A172 (cell line): ENCODE measurements at places on chromosomes 11 and 22. TPM values are rescaled to one million over a fixed set of nuclear protein-coding genes. Genes with fewer than 3 reads are reported as not detected.

Gene OR5B17
- not detected in 2 replicates for total RNA-seq

Gene EFCAB6
- total RNA-seq: 0.88 and 3.1 TPM in 2 replicates

Gene OR5B3
- total RNA-seq: not detected in 2 replicates

Gene GNAZ
- total RNA-seq: 8.5 and 8.8 TPM in 2 replicates

Gene FIBP
- total RNA-seq: 131 and 171 TPM in 2 replicates

Gene POU2AF3
- not detected in 2 replicates for total RNA-seq

DNA sequence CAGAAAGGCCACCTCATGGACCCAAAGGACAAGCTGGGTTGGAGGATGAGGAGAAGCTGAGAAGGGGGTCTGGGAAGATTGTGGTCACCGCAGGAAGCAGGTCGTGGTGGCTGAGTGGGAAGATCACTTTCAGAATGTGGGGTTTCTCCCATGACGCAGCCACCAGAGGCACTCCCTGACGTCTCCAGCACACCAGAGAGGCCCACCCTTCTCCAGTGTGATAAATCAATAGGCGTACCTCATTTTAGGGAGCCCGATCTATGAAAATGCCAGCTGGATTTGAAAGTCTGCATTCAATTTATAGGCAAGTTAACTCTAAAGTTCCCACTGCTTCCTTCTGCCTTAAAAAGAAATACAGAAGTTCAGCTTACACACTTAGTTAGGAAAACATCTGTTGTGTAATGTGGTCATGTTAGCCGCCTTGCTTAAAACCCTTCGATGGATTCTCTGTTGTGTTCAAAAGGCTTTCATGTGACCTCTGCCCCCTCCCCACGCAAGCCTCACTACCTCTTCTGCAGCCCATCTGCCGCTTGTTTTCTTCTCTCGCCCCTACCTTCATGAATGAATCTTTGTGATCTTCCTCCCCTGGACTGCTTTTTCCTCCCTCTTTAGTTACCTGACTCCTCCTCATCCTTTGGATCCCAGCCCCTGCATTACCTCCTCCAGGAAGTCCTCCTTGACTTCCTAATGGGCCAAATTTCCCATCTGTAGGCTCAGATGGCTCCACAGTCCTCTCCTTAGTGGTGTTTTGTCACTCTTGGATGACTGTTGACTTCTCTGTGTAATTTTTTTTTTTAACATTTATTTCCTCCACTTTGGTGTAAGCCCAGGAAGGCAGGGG lies 10.7 kb downstream of the TSPAN18 start:
- no peak for DNase-seq

DNA sequence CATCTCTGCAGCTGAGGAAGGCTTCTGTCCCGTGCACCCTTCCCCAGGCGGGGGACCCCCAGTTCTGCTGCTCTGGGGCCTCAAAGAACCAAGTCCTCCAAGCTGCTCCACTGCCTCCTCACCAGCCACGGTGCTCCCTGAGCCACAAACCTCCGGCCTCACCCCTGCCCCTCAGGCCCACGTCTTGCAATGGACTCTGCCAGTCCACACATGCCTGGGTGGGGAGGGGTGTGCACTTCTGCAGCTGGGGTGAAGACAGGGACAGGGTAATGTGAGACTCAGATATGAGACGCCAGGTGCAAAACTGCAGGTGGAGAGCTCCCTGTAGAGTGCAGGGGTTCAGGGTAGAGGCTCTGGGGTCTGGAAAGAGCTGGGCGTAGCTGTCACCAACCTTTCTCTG lies 3.2 kb upstream of the PTDSS2 start:
- no peak for DNase-seq

DNA sequence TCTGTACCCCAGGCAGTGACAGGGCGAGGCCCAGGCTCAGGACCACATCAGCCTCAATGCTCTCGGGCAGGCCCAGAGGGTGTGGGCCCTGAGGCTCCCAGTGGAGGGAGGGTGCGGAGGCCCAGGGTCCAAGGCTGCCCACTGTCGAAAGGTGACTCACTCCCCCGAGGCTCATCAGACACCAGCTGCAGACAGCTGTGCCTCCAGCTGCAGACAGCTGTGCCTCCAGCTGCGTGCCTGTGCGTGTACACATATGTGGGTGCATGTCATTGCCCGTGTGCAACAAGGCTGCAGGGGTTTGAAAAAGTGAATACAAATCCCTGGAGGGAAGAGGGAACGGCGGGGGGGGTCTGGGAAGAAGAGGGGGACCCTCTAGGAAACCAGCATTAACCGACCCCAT lies 134.3 kb downstream of the BRD1 start:
- no peak for DNase-seq

GRCh38 chr11:3781423-3781822 lies 15.9 kb downstream of the NUP98 start:
- DNase-seq: no peak

DNA sequence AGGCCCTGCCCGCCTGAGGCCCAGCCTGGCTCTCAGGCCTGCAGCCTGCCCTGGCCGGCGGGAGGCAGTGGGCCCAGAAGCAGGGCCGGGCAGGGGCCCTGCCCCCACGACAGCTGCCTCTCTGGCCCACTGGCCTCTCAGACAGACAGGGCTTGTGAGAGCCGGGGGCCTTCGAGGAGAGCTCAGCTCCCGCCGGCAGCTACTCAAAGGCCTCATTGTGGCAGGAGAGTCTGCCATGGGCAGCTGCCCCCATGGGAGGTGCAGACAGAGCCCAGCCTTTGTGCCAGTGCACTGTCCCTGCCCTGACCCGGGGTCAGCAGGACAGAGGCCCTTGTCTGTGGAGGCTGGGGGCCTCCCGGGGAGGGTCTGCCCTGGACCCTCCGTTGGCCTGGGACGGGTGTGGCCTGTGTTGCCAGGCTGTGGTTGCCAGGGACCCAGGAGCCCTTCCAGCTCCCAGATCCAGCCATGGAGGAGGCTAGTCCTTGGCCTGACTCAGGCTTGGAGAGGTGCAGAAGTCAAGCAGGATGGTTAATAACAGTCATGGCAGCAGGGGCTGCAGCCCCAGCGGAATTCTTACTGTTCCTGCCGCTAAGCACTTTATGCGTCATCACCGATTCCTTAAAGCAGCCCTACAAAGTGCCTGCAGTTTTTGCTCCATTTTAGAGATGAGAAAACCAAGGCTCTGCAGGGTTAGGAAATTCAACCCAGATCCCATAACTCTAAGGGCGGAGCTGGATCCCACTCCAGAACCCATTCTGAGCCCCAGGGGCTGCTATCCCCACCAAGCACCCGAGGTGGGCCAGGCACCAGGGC lies 12.5 kb downstream of the FLRT1 start:
- no peak for DNase-seq

GRCh38 chr11:32466279-32466915 lies 31.1 kb upstream of the WT1 start:
- DNase-seq: peak; percentile 87

DNA sequence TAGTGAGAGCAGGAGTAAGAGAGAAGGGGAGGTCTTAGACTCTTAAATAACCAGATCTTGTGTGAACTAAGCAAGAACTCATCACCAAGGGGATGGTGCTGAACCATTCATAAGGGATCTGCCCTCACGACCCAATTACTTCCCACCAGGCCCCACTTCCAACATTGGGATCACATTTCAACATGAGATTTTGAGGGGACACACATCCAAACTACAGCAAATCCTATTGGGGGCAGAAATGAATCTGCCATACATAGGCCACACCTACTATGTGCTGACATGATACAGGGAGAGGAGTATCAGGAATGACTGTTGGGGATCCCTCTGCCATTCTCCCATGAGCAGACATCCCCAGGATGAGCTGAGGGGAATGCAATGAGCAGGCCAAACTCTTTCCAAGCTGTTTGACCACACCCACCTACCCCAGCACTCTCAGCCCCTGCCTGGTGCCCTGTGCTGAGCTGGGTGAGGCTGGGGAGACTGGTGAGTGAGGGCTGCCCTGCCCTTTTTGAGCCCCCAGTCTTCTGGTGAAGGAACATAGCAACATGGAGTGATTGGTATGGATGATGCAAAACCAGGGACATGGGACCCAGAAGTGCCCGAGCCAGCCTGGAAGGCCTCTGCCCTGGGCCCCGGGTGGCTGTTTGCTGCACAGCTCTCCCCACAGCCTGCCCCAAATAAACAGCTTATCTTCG lies 1.2 kb upstream of the GTSE1 start:
- no peak for DNase-seq

DNA sequence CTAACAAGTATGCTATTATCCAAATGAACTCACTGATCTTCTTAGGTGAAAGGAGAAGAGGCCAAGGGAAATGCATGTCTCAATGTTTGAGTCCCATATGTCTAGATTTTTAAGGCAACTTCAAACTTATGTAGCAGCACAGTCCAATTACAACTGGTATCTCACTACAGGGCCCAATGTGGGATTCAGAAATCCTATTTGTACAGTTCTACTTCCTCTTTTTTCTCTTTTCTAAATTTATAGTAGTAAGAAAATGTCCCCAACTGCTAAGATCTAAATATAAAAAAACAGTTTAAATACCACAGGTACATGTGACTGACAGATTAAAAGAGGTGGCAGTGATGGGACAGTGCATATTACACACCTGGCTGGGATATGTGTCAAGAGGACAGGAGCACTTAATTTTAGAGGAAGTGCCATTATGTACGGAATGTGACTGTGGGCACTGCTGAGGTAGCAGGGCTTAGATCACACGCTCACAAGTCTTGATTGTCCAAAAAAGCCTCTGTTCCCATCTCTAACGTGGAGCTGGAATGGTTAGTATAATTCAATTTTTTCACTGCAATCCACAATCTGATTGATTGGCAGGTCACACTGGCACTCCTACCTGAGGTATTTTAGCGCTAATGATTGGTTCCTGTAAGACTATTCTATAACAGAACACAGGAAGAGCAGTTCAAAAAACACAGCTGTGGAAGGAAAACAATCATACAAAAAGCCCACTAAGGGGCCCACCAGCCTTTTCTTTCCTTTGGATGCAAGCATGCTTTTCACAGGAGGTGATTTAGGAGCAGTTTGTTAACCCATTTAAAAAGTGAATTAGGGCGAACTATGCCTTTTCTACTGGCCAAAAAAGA lies 34.6 kb downstream of the APOL5 start:
- DNase-seq: no peak

DNA sequence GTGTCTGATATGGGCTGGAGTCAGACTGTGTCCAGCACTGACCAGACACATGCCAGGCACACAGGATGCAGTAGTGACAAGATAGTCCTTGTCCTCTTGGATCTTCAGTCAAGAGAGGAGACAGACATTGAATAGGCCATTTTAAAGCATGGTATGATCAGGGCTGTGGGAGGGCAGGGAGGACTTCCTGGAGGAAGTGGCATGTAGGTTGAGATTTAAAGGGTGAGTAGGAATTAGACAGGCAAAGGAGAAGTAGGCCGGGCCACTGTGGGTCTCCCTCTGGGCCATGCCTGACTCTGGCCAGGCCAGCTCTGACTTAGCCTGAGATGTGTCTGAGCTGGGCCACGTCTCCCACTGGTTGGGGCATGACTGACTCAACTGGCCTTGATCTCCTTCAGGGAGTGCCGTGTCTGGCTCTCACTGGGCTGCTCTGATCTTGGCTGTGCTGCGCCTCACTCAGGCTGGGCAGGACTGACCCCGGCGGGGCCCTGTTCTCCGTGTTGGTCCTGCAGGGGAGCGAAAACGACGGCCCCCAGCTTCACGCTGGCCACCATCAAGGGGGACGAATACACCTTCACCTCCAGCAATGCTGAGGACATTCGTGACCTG lies 71.2 kb downstream of the MYO7A start:
- DNase-seq: no peak

DNA sequence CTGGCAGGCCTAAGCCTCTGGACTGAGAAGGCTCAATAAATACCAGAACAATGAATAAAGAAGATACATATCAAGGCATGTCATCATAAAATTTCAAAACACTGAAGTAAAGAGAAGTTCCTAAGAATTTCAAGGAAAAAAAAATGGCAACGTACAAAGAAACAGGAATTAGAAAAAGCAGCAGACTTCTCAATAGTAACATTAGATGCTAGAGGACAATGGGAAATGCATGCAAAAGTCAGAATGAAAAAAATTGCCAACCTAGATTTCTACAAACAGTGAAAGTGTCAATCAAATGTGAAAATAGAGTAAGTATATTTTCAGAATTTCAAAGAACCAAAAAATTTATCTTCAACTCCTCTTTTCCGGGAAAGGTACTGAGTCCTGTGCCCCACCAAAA lies 125.0 kb downstream of the KCNC1 start:
- no peak for DNase-seq

DNA sequence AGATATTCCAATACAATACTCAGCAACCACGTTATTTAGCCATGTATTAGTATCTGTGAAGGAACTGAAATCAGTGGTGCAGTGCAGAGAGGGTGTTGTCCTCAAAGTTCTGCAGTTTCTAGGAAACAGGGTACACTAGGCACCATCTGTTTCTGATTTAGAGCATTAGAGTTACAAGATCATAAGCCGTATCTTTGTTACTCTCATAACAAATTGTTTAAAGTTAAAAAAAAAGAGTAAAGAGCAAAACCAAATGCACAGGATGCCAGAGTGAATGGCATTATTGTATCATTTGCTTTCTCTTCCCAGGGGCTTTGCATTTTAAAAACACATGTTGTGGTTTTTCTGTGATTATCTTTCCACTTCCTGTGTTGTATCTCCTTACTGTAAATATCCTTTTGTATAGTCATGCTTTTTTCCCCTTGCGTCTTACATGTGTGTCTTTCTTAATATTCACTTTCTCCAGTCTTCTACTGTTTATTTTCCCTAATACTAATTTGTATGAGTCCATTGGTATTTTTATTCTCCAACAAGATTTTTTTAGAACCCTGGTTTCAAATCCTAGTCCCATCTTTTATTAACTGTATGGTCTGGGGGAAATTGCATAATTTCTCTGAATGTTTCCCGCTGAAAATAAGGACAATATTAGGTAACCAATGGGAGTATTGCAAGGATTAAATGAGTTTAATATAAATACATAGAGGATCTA lies 15.2 kb upstream of the NUP160 start:
- peak; percentile 77 for DNase-seq
